ENCODE measurements at places on chromosomes 2 and 18.

- DNase-seq, result no peak
Observed at GRCh38 chr18:28176698-28176947, 307 bp downstream of the CDH2 start.

DNA sequence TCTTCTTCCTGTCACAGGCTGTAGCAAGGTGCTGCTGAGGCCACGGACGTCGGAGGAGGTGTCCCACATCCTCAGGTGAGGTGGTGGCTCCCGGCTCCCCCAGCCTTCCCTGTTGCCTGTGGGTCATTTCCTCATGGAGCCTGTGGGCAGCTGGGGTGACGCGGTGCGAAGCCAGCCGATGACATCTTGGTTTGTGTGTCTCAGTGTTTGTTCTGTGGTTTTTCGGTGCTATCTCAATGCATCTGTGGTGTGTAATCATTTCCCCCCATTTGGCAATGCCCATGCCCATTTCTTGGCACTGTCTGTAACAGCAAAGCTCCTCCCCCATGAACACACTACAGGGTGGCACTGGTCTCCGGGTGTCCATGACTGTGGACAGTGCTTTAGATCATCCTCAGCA is 6.6 kb downstream of the D2HGDH start:
- DNase-seq, result no peak

- no peak for DNase-seq
Observed at GRCh38 chr2:224031358-224031970, 7.6 kb downstream of the SERPINE2 start.

GRCh38 chr18:58668897-58669296 is 2.4 kb upstream of the MALT1 start:
- no peak for DNase-seq

- no peak for DNase-seq
Observed at GRCh38 chr2:106115250-106115649, 78.9 kb downstream of the UXS1 start.

DNA sequence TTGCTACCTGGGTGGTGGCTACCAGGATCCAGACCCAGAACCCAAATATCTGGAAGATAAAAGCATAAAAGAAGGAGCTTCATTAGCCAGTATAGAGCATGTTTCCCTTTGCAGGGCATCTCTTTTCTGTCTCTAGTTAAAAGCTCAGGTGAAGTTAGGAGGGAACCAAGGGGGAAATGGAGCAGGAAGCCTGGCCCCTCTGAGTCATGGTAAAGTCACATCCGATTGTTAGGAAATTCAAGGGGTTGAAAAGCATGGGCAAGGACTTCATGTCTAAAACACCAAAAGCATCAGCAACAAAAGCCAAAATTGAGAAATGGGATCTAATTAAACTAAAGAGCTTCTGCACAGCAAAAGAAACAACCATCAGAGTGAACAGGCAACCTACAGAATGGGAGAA is 126.9 kb downstream of the RPIA start:
- no peak for DNase-seq

DNA sequence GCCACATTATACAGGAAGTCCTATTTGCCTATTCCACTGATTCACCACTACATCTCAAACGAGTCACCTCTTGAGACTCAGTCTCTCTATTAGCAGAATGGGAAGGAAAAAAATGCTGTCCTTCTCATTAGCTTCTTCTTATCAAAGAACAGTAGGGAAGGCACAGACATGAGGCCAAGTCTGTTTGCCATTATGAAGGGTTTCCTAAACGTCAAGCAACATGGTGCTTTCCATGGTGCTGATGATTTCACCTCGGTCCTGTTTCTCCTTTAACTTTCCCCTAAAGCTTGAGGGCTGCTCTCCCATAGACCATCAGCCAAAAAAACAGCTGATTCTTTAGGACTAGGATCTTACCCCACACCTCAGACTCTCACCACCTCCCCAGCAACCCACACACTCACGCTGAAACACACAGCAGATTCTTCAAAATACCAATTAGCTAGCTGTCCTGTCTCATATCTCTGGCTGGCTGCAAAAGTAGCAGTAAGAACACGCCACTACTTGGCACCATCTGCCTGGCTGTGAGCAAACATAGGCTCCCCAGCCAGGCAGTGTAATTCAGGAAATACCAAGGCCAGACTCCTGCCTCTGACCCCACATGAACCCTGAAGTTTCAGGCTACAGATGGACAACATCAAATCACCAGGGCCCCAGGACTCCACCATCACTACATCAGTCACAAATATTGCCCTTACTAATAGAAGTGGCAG is 30.5 kb downstream of the GALNT14 start:
- DNase-seq, result no peak

- no peak for DNase-seq
Observed at GRCh38 chr18:26407736-26408601, 140.4 kb downstream of the KCTD1 start.

GRCh38 chr2:28327581-28327955 is 65.1 kb upstream of the FOSL2 start:
- DNase-seq, result no peak

GRCh38 chr2:219334076-219334475 is 1.5 kb upstream of the RESP18 start:
- no peak for DNase-seq

DNA sequence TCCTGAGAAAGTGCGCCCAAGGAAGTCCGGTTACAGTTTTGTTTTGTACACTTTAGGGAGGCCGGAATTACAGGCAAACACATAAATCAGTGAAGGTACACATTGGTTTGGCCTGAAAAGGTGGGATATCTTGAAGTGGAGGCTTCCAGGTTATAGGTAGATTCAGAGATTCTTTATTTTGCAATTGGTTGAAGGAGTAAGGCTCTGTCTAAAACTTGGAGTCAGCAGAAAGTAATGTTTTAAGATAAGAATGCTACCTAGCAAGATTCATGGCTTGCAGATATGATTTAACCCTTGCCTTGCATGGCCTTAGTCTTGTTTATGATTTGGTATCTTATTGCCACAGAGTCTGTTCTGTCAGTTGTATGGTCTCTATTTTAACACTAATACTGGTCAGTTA is 165.9 kb upstream of the NDUFV2 start:
- DNase-seq, result no peak

- no peak for DNase-seq
Observed at GRCh38 chr2:187612857-187613256, 58.6 kb upstream of the TFPI start.

DNA sequence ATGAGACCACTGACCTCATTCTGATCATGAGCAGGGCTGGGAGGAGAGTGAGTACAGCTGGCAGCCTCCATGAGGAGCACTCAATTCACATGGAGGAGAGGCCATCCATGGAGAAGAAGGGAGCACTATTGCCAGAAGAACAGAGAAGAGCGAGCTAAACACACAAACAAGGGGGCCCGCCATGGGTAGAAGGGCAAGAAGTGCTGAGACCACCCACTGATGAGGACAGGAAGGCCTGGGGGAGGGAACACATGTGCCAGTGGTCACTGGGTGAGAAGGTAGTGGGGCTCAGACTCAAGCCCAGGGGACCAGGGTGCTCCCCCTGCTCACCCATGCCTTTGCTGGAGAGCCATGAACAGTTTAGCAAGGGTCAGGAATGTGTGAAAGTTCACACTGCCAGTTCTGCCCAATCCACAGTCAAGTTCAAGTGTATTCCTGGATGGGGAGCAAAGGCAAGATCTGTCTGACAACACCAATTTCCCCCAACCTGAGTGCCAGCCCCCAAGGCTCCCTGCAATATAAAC is 57.7 kb downstream of the TTC32 start:
- no peak for DNase-seq

DNA sequence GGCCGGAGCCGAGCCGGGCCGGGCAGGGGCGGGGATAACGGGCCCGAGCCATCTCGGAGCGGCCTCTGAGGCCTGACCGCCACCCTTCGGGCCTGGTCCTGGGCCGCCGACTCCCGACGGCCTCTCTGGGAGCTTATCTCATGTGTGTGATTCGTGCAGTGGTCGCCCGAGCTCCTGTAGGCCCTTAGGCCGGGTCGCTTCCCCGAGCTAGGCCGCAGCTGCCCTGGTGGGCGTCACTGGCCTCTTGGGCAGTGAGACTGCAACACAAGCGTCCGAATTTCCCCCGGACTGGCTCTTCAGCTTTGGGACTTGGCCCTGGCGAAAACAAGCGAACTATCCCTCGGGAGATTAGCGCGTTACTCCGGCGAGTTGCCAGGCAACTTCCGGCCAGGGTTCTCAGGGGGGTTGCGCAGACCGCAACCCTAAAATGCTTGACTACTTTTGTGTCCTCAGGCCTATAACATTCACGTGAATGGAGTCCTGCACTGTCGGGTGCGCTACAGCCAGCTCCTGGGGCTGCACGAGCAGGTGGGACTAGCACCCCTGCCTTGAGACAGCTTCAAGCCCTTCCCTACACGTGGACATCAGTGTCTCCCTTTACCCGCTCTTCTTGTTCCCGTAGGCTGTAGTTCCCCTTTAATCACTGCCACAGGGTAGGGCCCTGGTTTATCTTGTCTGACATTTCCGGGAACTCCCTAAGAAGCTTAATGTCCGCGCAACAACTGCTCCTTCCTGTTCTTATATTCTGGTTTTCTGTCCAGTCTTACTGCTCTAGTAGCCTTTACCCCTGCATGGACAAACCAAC is 602 bp downstream of the SNX17 start:
- peak; percentile 77 for DNase-seq

DNA sequence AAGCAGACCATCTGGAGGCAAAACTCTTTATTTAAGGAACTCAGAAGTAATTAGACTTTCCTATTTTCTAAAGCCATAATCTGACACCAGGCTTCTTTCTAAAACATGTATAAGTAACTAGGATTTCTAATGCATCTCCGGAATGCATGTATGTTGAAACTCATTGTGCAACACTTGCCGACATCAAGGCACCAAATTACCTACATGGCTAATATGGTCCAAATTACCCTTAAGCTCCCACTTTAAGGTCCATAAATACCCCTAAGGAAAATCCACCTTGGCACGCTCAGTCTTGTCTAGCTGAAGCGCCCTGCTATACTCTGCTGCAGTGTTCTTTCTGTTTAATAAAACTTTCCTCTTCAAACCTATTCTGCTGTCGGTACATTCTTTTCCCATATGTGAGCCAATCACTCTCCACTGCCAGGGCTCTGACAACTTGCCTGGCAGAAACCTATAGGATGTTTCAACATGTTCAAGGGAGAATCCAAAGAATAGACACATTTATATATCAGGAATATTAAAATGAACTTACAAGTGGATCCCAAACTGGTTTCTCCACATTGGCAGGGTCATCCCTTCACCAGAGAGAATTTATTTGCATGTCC is 171.9 kb downstream of the GALNT1 start:
- no peak for DNase-seq
